ENCODE measurements at places on chromosomes 12 and 14.
A peak's percentile ranks its signal among the peaks of the same experiment; 100 is the strongest.

DNA sequence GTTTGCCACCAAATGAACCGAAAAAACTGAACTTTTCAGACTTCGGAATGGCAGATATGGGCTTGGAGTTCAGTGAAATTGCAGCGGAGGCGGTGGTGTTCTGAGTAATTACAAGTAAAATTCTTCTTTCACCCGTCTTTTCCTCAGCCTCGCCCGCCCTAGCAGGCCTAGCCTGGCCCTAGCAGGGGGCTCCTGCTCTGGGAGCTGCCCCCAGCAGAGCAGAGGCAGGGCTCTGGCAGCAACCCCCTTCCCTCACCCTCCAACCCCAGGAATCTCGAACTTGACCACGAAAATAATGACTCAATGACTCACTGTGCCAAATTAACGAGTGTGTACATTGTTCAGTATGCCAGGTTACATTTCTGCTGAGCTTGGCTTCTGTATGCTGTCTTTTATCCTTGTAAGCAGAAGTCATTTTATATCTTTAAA lies 1.1 kb downstream of the PAPLN start:
- no peak for DNase-seq

DNA sequence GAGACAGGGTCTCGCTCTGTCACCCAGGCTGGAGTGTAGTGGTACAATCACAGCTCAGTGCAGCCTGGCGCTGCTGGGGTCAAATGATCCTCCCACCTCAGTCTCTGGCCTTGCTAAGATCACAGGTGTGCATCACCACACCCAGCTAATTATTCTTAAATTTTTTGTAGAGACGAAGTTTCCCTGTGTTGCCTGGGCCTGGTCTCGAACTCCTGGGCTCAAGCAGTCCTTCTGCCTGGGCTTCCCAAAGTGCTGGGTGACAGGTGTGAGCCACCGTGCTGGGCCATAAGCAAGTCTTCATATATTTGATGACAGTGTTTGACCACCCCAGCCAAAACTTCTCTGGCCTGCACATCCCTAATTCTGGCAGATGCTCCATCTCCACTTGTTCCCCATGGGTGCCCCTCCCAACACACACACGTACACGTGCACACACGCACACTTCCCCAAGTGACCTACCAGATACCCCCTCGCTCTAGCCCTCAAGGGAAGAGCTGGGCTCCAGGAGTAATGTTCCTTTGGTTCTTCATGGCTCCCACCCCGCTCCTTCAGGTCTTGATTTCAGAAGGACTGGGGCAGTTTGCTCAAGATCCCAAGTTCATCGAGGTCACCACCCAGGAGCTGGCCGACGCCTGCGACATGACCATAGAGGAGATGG lies 104.3 kb upstream of the FKBP4 start:
- no peak for DNase-seq

DNA sequence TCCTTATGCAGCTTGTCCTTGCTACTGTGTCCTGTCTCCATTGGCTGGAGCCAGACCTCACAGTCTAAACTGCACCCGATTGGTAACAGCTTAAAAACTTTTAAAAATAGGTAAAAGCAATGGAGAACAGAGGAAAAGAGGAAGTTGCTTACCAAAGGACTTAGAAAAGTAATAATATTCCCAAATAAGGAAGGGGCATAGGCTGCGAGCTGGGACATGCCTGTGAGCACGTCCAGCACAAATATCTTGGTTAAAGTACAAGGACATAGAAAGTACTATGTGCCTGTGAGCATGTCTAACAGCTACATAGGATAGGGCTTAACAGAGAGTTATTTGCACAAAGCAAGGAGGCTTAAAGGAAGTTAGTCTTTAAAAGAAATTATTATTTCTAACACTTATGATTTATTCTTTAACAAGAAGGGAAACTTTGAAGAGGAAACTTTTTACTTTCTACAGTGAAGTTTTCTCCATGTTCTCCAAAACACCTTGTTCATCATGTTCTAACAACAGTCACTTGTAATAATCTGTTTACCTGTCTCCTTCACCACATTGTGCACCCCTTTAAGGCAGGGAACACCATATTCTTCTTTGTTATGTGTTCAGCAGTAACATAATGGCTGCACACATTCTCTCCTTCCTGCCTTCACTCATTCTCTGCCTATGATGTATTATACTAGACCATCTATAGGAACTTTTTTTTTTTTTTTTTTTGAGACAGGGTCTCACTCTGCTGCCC lies 9.8 kb upstream of the UBE2N start:
- DNase-seq = no peak

DNA sequence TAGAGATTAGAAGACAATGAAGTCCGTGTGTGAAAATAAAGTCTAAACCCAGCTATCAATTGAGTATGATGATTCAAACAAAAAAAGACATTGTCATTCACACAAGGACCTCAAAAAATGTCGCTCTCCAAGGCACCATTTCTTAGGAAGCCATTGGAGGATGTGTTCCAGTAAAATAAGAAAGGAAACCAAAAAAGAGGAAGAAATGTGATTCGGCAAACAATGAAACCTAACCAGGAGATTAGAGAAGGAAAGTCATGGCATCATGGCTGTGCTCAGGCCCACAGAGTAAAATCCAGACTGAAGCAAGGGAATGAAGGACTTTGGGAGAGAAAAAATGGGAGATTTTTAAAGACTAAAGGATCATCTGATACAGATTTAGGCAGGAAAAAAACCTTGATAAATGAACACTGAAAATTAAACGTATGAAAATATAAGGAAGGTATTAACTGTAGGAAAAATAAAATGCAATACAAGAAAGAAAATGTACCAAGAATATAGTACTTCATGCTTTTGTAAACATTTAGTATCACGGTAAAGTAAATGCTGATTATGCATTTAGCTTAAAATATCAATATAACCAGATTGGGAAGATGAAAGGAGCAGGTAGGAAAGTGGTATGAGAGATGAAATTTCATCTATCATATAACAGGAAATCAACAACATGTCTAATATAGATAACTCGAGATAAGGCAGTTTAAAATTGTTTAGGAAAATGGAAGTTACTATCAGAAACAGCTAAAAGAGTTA lies 38.2 kb upstream of the MTHFD1 start:
- DNase-seq = no peak

DNA sequence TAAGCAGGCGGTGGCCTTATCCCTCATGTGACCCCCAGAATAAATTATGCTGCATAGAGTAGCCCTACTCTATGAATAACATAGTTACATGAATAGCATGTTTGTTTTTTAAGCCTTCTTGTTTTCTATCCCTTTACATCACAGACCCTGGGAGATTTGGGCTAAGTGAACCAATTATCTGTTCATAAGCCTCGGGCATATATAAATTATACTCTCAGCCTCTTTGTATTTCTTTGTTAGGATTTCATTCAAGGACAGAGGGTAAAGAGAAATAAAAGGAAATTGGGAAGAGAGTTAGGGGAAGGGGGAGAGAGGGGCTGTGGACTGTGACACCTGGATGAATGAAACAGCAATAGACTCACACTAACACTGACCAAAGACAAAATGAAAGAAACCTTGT lies 35.3 kb upstream of the RTRAF start:
- no peak for DNase-seq

GRCh38 chr12:65881965-65882413 lies 57.7 kb downstream of the HMGA2 start:
- DNase-seq = no peak

DNA sequence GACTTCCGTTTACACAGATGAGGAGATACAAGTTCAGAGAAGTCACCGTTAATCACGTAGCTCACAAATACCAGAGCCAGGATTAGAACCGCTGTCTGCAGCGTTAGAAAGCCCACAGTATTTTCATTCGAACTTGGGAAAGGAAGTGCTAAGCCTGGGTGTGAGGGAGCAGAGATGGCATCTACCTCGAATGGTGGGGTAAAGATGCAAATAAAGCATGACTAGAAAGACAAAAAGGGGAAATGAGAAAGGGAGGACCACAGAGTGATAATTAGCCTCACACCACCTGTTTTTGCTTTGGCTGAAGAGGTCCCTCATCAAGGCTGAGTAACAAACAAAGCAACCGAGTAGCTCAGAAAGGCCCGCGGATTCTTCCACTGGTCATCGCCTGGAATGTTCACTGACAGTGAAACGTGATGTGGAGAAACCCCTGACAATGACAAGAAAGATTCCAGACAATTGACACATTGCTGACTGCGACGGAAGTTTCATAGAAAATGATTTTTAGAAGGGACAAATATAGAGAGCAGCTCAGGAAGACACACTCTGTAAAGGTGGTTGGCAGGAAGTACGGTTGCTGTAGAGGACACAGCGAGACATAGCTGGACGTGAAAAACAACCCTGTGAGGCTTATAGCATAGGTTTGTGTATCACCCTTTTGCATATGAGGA lies 31.5 kb upstream of the BHLHE41 start:
- DNase-seq = no peak

DNA sequence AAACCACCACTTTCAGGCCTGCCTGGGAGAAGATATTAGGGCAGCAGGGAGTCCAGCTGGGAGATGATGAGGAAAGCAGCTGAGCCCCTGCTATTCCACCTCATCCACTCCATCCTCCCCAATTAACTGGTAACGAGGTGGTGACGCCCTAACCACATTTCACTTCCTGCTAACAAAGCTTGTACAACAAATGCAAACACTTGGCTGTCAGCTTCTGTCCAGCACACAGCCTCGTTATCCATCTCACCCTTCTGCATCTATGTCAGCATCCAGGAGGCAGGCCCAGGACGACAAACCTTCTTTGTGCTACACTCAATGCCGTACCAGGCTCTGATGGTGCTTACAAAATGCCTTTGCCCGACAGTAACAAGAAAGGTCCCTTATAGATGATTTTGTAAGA lies 225.4 kb downstream of the APAF1 start:
- no peak for DNase-seq

DNA sequence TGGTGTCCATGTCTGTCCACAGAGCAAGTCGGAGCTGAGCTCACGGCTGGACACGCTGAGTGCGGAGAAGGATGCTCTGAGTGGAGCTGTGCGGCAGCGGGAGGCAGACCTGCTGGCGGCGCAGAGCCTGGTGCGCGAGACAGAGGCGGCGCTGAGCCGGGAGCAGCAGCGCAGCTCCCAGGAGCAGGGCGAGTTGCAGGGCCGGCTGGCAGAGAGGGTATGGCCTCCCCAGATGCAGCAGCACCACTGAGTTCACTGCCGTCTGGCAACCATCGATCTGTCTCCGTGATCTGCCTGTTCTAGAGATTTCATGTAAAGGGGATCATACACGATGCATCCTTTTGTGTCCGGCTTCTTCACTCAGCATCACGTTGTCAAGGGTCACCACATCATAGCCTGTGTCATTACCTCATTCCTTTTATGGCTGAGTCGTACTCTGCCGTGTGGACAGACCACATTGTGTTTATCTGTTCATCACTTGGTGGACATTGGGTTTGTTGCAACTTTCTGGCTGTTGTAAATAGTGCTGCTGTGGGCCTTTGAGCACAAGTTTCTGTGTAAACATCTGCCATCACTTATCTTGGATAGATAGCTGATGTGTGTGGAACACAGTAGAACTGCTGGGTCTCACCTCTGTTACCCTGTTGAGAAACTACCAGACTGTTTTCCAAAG lies 21.9 kb downstream of the HIP1R start:
- no peak for DNase-seq

DNA sequence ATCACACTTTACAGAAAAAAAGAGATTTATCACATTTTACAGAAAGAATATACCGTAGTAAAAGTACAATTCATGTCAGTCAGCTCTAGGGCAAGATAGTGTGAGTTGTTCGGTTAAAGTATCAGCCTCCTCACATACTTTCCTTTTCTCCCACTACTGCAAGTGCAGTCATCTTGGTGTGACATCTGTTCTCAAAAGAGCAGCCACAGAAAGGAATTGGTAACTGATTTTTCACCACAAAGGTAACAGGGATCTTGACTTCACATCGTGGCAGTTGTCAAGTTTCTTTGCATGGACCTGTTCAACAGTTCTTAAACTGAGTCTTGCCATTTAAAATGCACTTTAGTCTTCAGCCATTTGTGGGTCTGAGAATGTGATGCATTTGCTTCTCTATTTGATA lies 5.0 kb upstream of the E2F7 start:
- DNase-seq = no peak

DNA sequence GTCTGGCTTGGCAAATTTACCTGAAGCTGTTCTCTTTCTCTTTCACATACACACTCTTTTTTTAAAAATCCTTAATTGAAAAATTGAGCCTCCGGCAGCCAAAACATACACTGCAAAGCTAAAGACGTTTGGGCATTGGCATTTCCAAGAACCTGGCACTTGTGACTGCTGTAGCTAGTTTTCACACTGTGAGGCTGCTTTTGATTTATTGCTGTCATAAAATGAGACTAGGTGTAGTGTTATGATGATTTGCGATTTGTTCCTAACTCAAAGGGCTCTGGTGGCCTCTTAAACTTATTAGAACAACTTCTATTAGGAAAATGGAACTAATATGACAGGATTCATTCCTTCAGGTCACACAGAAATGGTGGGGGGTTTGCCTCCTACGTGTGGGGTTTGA lies 377.1 kb upstream of the FAR2 start:
- DNase-seq = no peak

- DNase-seq = peak; percentile 35
Observed at GRCh38 chr12:74365178-74365964, 172.3 kb upstream of the ATXN7L3B start.

- DNase-seq = no peak
Observed at GRCh38 chr12:26265606-26266005, 70.2 kb downstream of the SSPN start.

DNA sequence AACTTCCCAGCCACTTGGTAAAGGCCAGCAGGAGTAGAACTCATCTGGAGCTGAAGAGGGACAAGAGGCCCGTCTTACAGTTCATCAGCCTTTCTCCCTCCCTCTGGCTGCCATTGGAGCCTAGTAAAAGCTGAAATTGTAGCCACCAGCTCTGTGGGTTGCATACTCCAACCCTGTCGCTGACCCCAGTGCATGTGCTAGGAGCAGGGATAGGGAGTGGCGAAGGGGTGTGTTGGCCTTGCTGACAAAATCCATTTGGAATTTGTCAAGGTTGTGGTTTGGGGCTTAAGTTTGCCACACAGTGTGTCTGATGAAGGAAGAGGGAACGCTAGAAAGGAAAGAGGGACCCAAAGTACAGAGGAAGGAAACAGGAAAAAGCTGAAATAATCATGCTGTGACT lies 4.0 kb upstream of the ARF3 start:
- DNase-seq = no peak

- peak; percentile 56 for DNase-seq
Observed at GRCh38 chr14:25400607-25401206, 350.8 kb upstream of the STXBP6 start.

DNA sequence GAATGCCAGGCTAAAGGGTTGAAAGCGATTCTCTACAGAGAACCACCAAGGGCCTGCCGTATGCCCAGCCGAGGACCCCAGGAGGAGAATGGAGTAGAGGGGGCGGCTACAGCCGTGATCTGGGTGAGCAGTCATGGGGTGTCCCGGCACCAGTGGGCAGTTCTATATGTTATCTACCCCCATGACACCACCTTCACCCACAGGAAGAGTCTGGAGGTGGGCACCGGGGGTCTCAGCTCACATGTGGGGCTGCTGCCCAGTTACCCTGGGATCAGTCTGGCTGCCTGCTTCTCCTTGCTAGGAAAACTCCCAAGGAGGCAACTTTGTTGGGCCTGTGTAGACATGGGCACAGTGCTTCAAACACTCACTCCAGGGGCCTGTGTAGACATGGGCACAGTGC lies 99.4 kb downstream of the LGMN start:
- no peak for DNase-seq

Data from NCI-H2171 treated with DMSO at 0.1 percent for 48 hours (cell line).